ENCODE measurements at places on chromosomes 7 and 10. TPM values are rescaled to one million over a fixed set of nuclear protein-coding genes. Genes with fewer than 3 reads are reported as not detected.

TMEM184A gene
- polyA plus RNA-seq, result 6.8 TPM

- no peaks in the 10 kb centered on the region for H3K36me3 ChIP-seq
- H3K27ac ChIP-seq, result no peak overlapping the region
- no peak for DNase-seq
- no peak overlapping the region for H3K4me3 ChIP-seq
These were observed 123.7 kb downstream of the CNOT4 start for GRCh38 chr7:135386181-135386580.

- H3K27me3 ChIP-seq, result no peaks in the 10 kb centered on the region
- peaks cover 9% of the 10 kb centered on the region for H3K36me3 ChIP-seq
- DNase-seq, result no peak
- H3K27ac ChIP-seq, result peak overlapping the region; percentile 89
- peaks cover 36% of the 10 kb centered on the region for H3K4me1 ChIP-seq
These were observed 80.5 kb upstream of the PPIF start for GRCh38 chr10:79266543-79267312.

DNA sequence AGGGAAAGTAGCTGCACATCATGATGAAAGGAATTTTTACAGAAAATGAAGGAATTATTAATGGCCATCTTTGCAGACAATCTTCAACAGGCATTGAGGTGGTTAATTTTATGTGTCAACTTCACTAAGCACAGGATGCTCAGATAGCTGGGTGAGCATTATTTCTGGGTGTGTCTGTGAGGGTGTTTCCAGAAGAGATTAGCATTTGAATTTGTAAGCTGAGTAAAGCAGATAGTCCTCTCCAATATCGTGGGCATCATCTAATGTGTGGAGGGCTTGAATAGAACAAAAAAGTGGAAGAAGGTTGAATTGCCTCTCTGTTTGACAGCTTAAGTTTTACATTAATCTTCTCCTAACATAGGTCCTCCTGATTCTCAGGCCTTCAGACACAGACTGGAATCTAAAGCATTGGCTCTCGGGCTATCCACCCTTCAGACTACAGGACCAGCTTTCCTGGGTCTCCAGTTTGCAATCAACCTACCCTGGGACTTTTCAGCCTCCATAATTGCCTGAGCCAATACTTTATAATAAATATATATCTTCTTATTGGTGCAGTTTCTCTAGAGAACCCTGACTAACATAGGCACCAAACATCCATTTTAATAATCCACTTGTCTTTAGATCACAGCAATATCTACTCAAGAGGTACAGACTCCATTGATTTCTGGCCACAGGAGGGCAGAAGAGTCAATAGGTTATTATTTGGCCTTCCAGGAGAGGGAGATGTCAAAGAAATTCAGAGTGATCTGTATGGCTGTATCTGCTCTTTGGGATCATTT lies 10.5 kb upstream of the CRPPA start:
- H3K4me3 ChIP-seq, result no peak overlapping the region
- no peaks in the 10 kb centered on the region for H3K27me3 ChIP-seq
- H3K27ac ChIP-seq, result no peak overlapping the region
- H3K4me1 ChIP-seq, result no peaks in the 10 kb centered on the region
- H3K36me3 ChIP-seq, result no peaks in the 10 kb centered on the region

DNA sequence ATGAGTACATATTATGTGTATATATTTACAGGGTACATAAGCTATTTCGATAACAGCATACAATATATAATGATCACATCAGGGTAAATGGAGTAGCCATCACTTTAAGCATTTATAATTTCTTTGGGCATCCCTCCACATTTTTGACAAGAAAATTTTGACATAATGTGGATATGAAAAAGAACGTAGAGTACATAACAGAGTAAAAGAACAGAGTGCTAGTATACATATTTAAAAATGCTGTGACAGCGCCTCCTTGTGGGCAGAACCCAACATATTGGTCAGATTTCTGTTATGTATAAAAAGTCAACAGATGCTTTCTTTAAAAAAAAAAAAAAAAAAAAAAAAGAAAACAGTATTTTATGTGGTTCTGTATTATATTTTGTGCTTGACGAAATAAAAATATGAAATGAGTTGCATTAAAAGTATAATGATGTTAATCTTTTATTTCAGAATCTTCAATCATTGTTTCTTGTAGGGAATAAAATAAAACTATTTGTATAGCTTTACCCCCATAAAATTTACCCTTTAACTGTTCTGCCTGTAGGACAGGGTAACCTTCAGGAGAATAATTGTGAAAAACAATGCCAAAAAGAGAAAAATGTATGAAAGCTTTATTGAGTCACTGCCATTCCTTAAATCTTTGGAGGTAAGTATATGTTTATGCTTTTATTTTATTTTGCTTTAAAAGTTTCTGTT lies 18.3 kb upstream of the HBP1 start:
- H3K27ac ChIP-seq, result no peak overlapping the region
- no peaks in the 10 kb centered on the region for H3K27me3 ChIP-seq
- no peaks in the 10 kb centered on the region for H3K36me3 ChIP-seq
- no peak overlapping the region for H3K4me3 ChIP-seq
- peak; percentile 72 for DNase-seq

GRCh38 chr10:11286261-11286852 lies 268.7 kb downstream of the CELF2 start:
- H3K27me3 ChIP-seq, result no peaks in the 10 kb centered on the region
- no peak overlapping the region for H3K4me3 ChIP-seq
- no peak overlapping the region for H3K27ac ChIP-seq
- H3K4me1 ChIP-seq, result no peaks in the 10 kb centered on the region
- H3K36me3 ChIP-seq, result no peaks in the 10 kb centered on the region

DNA sequence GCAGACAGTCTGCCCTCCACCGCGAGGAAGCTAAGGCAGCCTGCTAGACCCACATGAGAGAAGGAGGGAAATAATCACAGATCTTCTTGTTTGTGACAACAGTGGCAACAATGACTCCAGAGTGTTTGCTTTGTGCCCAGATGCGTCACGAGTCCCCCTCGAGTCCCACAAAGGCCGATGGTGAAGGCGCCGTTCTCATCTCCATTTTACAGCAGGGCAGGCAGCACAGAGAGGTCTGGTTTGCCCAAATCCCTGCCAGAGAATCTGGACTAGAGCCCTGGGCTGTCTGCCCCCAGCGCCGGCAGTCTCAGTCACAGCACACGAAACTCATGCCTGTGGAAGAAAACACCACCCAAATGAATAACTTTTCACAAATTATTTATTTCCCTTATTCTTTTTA lies 38.1 kb downstream of the KIAA1549 start:
- no peaks in the 10 kb centered on the region for H3K4me1 ChIP-seq
- H3K36me3 ChIP-seq, result no peaks in the 10 kb centered on the region
- no peak overlapping the region for H3K4me3 ChIP-seq

GRCh38 chr10:14665304-14665703 lies 109.4 kb downstream of the FAM107B start:
- H3K4me3 ChIP-seq, result no peak overlapping the region
- H3K36me3 ChIP-seq, result no peaks in the 10 kb centered on the region
- no peak overlapping the region for H3K27ac ChIP-seq
- DNase-seq, result peak; percentile 31
- H3K27me3 ChIP-seq, result no peaks in the 10 kb centered on the region

- no peaks in the 10 kb centered on the region for H3K4me1 ChIP-seq
- H3K27me3 ChIP-seq, result no peaks in the 10 kb centered on the region
- no peak overlapping the region for H3K4me3 ChIP-seq
These were observed 8.1 kb downstream of the SDK1 start for GRCh38 chr7:3309140-3309539.

DNA sequence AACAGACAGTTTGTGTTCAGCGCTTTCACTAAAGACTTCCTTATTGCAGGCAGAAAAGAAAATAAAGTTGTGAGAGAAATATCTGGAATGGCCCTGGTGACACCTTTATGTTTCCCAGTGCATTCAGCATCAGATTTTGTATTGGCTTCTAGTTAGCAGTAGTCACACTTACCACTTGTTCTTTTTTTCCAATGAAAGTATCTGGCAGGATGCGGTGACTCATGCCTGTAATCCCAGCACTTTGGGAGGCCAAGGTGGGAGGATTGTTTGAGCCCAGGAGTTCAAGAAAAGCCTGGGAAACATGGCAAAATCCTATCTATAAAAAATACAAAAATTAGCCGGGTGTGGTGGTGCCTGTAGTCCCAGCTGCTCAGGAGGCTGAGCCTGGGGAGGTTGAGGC lies 649.6 kb downstream of the LRMDA start:
- H3K27ac ChIP-seq, result no peak overlapping the region
- no peaks in the 10 kb centered on the region for H3K36me3 ChIP-seq
- no peak for DNase-seq
- no peak overlapping the region for H3K4me3 ChIP-seq
- no peaks in the 10 kb centered on the region for H3K27me3 ChIP-seq
- peaks cover 15% of the 10 kb centered on the region for H3K4me1 ChIP-seq

DNA sequence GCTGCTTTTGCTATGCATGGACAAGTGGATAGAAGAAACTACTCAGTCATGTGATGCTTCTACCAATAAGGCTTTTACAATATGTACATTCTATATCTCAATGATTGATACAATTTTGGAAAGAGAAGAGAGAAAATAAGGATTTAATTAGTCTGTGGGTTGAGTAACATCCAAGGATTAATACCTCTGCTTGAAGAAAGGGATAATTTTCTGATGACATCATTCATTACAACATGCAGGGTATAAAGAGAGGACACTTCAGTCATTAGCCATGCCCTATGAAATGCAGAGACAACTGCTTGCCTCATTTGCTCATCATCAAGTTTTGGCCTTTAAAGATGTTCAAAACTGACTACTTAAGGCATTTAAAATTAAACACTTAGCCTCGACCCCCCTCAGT lies 237.3 kb downstream of the AHR start:
- DNase-seq, result no peak
- no peaks in the 10 kb centered on the region for H3K36me3 ChIP-seq
- H3K27me3 ChIP-seq, result no peaks in the 10 kb centered on the region
- no peak overlapping the region for H3K4me3 ChIP-seq

DNA sequence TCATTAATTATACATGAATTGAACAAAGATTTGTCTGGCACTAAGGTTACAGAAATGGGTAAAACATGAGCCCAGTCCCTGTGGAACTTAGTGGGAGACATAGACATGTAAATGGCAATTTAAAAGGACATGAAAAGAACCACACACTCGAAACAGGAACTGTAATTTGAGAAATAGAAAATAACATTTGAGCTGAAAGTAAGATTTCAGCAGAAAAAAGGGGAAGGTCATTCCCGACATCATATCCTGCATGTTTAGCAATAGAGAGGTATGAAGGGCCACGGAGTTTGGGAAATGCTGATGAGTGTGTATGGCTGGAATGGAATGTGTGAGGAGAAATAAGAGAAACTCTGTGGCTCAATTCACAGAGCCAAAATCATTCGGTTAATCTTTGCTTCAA lies 175.4 kb upstream of the AHR start:
- H3K4me1 ChIP-seq, result no peaks in the 10 kb centered on the region
- DNase-seq, result no peak
- no peak overlapping the region for H3K4me3 ChIP-seq
- H3K27me3 ChIP-seq, result no peaks in the 10 kb centered on the region
- no peak overlapping the region for H3K27ac ChIP-seq

DNA sequence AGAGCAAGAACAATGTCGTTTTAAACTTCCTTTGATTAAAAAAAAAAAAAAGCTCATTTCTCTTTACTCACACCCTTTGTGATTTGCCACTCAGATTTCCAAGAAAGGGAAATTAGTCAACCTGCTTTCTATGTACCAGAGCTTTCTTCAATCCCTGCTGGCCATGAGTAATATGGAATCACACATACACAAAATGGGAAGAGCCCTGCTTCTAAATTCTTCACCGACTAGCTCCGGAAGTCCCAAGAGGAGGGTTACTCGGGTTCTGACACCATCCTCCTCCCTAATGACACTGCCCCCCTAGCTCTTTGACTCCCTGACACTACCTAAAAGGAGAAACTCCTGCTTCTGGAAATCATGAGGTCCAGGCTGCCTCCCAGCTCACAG lies 81.8 kb upstream of the SFMBT2 start:
- no peak overlapping the region for H3K4me3 ChIP-seq
- no peaks in the 10 kb centered on the region for H3K27me3 ChIP-seq
- no peak overlapping the region for H3K27ac ChIP-seq
- no peak for DNase-seq
- no peaks in the 10 kb centered on the region for H3K4me1 ChIP-seq
- no peaks in the 10 kb centered on the region for H3K36me3 ChIP-seq

DNA sequence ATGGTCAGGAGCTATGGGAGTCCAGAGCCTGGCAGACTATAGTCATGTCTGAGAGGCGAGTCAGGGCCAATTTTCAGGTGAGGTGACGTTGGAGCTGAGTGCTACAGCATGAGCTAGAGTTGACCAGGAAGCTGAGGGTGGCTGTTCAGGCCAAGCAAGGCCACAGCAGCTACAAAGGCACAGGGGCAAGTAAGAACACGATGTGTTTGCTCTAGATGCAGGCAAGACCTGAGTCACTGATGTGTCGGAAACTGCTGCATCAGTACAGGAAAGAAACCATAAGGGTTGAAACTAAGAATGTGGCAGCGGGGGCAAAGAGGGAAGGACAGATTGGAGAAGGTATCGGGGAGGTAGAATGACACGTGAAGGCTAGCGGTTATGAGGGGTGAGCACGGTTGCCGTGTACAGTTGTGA lies 11.8 kb upstream of the RRP12 start:
- no peaks in the 10 kb centered on the region for H3K27me3 ChIP-seq
- DNase-seq, result no peak
- H3K4me3 ChIP-seq, result no peak overlapping the region
- no peaks in the 10 kb centered on the region for H3K36me3 ChIP-seq
- no peak overlapping the region for H3K27ac ChIP-seq

DNA sequence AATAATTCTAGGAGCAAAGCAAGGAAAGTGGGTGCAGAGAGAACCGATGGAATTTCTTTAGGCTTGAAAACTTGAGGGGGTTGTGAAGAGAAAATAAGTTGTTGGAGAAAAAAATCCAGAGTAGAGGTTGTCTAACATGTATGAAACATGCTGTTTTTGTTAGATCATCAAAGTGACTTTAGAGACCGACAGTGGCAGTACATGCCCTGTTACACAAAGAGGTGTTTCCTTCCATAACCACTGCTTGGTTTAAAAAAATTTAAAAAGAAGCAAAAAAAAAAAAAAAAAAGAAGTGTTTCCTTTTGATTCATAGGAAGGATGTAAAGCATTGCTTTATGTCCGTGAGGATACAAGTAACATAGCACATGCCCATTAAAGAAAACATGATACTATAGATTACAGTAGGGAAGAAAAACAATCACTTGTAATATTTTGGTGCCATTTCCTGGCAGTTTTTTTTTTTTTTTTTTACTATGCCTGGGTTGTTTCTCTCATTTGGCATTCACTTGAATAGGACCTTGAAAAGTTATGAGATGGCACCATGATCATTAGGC lies 6.1 kb downstream of the ENTPD1 start:
- no peak overlapping the region for H3K27ac ChIP-seq
- H3K27me3 ChIP-seq, result no peaks in the 10 kb centered on the region
- H3K4me3 ChIP-seq, result no peak overlapping the region
- no peak for DNase-seq
- H3K36me3 ChIP-seq, result no peaks in the 10 kb centered on the region
- H3K4me1 ChIP-seq, result no peaks in the 10 kb centered on the region

DNA sequence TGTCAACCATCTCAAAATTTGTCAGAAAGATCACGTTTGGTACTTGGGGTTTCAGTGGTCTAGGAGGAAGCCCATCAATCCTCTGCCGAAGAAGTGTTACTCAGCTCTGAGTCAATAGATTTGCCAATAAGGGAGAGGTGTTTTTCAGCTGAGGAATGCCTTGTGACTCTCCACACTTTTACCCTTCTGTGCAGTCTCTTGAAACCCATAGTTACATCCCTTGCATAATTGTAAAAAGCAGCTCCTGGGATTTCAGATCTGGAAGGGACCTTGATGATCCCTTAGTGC lies 47.5 kb downstream of the INSYN2A start:
- H3K36me3 ChIP-seq, result no peaks in the 10 kb centered on the region
- no peak overlapping the region for H3K4me3 ChIP-seq
- no peaks in the 10 kb centered on the region for H3K27me3 ChIP-seq
- H3K27ac ChIP-seq, result no peak overlapping the region
- H3K4me1 ChIP-seq, result no peaks in the 10 kb centered on the region
- DNase-seq, result no peak
